Activated CD4-positive, alpha-beta memory T cell treated with anti-CD3 and anti-CD28 coated beads, Interleukin-2, amount 10 ng/mL, durations not matched to agents 7 days and 5 days (primary cell): ENCODE measurements at places on chromosomes 1 and 21. TPM values are rescaled to one million over a fixed set of nuclear protein-coding genes. Genes with fewer than 3 reads are reported as not detected.

The GBP7 gene
- 0.30 TPM for total RNA-seq

The PLEKHA6 gene
- total RNA-seq: not detected

The MRPL55 gene
- total RNA-seq: 43.9 TPM

The S100A12 gene
- not detected for total RNA-seq

DNA sequence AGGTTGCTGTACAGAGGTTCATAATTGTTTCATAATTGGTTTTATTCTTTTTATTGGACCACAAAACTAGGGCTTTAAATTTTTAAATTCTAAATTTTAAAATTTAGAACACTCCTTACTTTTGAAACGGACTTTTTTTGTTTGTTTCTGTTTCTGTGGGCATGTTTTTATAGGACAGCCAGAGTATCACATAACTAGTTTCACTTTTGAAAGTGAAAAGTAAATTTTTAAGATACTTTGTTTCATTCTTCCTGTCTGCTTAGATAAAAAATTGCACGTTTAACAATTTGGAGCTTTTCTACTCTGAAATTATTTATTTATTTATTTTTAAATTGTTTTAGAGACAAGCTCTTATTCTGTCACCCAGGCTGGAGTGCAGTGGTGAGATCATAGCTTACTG is 29.7 kb downstream of the MDM4 start:
- DNase-seq: no peak

GRCh38 chr1:192529811-192530210 is 45.8 kb upstream of the RGS1 start:
- DNase-seq: no peak

GRCh38 chr21:36425286-36425685 is 40.1 kb downstream of the CHAF1B start:
- DNase-seq: no peak

DNA sequence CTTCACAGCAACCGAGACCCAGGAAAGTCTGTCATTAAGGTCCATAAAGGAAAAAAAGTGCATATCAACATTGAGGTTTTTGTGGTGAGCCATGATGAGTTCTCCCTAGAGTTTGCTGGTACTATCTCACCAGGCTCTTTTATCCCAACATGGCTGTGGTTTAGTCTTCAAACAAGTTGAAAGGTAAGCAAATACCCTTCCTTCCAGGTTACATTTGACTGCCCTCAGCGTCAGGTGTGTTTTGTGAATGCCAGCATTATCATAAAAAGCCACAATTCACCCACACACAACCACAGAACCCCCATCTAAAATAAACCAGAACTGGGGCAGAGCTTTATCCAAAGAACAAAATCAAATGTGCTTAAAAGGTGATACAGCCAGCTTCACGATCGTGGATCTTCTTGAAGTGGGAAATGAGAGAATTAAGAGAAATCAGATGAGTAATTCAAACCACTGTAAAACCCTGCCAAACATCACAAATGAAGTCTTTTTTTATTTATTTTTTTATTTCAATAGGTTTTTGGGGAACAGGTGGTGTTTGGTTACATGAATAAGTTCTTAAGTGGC is 64.7 kb downstream of the SETD4 start:
- no peak for DNase-seq

- no peak for DNase-seq
Observed at GRCh38 chr1:97901017-97901658, 19.7 kb downstream of the DPYD start.

GRCh38 chr1:195328102-195328501 is 1280.1 kb downstream of the KCNT2 start:
- DNase-seq: no peak

GRCh38 chr21:39651206-39651605 is 38.5 kb downstream of the B3GALT5 start:
- DNase-seq: no peak

DNA sequence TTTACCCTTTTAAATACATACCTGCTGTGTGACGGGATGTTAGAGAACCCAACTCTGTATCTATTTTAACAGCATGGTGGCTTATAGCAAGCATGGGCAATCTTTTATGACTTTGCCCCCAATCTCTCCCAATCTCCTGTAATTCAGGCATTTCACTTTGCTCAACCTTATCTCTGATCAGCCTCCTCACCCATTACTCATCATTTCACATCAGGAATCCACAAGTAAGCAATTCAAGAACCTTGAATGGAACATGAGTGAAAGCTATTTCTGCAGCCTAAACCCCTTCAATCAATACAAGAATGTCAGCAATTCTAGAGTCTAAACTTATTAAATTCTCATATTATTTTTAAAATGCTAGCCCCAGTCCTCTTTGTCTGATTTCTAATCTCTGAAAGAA is 199.8 kb downstream of the ST6GALNAC3 start:
- no peak for DNase-seq

DNA sequence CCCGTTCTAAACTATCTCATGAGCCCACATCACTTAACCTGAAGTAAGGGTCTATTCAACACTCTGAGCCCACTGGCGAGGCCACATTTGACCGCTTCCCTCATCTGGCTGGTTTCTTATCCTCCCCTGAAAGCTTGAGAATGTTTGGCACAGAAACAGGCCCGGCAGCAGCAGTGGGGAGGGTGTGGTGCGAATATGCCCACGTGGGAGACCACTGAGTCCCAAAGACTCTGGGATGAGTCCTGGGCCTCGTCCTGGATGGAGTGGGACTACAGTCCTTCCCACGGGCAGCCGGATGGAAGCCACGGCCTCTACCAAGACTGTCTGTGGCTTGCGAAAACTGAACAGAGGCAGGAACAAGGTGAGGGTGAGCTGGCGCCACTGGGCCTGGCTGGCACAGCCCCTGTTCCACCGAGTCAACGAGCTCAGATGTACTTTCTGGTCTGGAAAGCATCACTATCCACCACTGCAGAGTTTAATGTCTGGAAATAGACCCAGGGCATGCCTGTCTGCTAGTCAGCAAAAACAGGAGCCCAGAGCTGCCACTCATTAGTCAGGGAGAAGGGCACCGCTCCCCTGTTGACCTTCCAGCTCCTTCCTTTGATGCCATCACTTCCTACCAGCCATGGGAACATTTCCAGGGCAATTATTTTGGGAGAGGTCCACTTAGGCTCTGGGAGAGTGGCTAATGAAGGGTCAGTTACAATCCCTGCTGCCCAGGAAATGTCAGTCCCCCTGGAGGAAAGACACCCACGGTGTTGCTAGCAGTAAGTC is 386.6 kb downstream of the MATN1 start:
- DNase-seq: no peak
